ENCODE measurements at places on chromosomes 16 and 17.

- no peak overlapping the region for H3K4me3 ChIP-seq
- H3K36me3 ChIP-seq: no peaks in the 10 kb centered on the region
- no peak overlapping the region for H3K27ac ChIP-seq
Observed at GRCh38 chr16:80007231-80007630, 406.7 kb upstream of the MAF start.

DNA sequence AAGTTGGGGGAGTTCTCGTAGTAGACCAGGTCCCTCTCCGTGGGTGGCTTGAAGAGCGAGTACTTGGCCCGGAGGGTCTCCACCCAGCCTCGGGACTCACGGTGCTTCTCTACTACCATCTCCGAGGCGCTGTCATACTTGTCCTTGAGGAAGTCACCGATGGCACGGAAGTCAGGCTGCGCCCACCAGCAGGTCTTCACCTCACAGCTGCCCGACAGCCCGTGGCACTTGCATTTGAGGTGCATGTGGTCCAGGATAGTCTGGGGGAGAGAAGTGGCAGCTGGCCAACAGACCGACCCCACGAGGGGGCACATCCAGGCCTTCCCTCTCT is 50.0 kb downstream of the WNT3 start:
- DNase-seq: no peak
- peaks cover 3% of the 10 kb centered on the region for H3K4me1 ChIP-seq
- H3K27me3 ChIP-seq: peaks cover 12% of the 10 kb centered on the region
- H3K36me3 ChIP-seq: no peaks in the 10 kb centered on the region
- H3K27ac ChIP-seq: no peak overlapping the region
- H3K4me3 ChIP-seq: no peak overlapping the region

DNA sequence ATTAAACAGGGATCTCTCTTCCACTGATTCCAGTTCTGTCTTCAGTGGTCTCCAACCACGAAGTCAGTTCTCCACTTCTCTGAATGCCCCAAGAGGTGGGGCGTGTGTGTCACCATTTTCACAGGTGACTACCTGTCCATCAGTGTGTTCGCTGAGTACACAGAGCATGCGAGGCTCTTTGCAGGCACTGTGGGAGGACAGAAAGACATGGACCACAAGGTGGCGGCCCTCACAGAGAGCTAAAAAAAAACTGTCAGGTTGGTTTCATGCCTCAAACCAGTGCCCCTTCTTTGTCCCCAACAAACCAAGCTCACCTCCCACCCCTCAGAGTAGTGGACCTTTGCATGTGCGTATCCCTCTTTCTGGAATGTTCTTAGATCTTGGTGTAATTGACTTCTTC is 13.8 kb downstream of the EMP2 start:
- H3K27me3 ChIP-seq: no peaks in the 10 kb centered on the region
- no peaks in the 10 kb centered on the region for H3K4me1 ChIP-seq
- peak; percentile 39 for DNase-seq

GRCh38 chr16:55035029-55035428 is 104.4 kb downstream of the IRX5 start:
- no peak overlapping the region for H3K4me3 ChIP-seq
- peak; percentile 66 for DNase-seq
- no peak overlapping the region for H3K27ac ChIP-seq
- no peaks in the 10 kb centered on the region for H3K36me3 ChIP-seq
- H3K27me3 ChIP-seq: no peaks in the 10 kb centered on the region
- no peaks in the 10 kb centered on the region for H3K4me1 ChIP-seq

DNA sequence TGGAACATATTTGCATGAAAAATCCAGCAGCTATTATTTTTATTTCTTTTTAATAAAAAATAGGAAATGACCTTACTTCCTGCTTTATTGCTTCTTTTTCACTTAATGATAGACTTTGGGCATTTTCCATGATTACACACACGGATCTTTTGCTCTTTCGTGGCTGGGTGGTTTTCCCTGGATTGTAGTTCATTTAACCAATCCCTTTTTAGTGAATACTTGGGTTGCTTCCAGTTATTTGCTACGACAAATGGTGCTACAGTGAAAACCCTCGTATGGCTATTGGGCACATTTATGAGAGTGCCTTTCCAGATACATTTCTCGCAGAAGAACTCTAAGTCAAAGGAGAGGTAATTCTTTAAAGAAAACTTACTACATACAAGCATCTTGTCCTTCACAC is 38.6 kb downstream of the FOXL1 start:
- H3K4me3 ChIP-seq: no peak overlapping the region
- H3K4me1 ChIP-seq: no peaks in the 10 kb centered on the region
- H3K27me3 ChIP-seq: no peaks in the 10 kb centered on the region
